Upper lobe of right lung (tissue), 1 donor: ENCODE measurements at places on chromosomes 4 and X. TPM values are rescaled to one million over a fixed set of nuclear protein-coding genes. Genes with fewer than 3 reads are reported as not detected.

The ARHGEF6 gene
- 42.8 TPM for total RNA-seq

The SMIM31 gene
- not detected for total RNA-seq

The S100P gene
- total RNA-seq: 3.6 TPM

The ODAPH gene
- total RNA-seq: not detected

The ADAM29 gene
- not detected for total RNA-seq

The IQSEC2 gene
- total RNA-seq: 17.3 TPM

The NIPAL1 gene
- 2.0 TPM for total RNA-seq

The AFM gene
- total RNA-seq: not detected

The ACE2 gene
- total RNA-seq: 3.4 TPM

The GPR50 gene
- not detected for total RNA-seq

GRCh38 chrX:28920153-28920943 is 333.1 kb downstream of the IL1RAPL1 start:
- DNase-seq: no peak

DNA sequence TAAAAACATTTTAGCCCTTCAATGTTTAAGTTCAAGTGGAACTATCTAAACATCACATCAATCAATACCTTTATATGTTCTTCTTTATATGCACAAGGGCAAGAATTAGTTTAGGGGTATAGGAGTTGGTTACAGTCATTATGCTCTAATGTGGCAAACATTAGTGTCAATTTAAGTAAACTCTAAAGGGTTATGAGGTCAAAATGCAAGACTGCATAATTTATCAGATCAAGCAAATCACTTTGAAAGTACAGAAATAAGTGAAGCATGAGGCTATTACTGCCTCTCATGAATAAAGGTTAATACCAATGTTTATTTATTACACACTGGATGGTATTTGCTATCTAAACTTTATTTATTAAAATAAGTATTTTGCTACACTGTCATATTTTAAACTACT is 59.7 kb downstream of the MAB21L2 start:
- DNase-seq: no peak

- DNase-seq: no peak
These were observed 1607.7 kb downstream of the ARAP2 start for GRCh38 chr4:34636623-34637022.

GRCh38 chrX:10828036-10828435 is 207.7 kb upstream of the MID1 start:
- no peak for DNase-seq

DNA sequence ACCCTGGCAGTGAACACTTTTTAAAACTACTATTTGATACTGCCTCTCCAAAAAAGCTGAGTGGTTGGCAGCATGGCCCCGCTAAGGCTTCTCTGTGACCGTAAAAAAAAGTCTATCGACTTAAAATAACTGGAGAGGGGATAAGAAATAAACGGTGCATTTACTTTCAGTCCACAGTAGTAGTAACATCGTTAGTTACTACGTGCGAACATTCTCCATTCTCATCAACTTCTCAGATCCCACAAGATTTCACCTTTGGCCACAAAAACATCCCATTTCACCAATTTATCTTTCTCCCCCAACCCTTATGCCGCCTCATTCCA is 524 bp upstream of the EXOSC9 start:
- no peak for DNase-seq

GRCh38 chrX:72272868-72273267 is 4.2 kb downstream of the RPS4X start:
- no peak for DNase-seq

GRCh38 chr4:104941661-104942062 is 205.0 kb upstream of the TET2 start:
- DNase-seq: no peak

DNA sequence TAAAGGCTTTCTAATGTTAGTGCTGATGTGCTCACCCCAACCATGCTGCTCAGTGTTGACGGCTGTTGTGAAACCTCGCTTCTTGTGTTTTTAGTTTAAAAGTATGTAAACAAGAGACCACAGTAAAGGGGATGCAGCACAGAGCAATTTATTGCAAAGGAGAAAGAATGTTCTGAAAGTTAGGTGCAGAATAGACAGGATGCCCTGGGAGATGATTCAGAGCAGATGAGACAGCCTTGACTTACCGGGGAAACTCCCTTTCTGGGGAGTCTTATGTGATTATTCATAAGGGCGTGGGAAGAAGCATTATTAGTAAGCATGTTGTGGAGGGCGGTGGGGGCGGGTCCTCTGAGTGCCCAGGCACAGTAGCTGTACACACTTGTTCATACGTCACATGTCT is 47.7 kb downstream of the EVC start:
- peak; percentile 33 for DNase-seq

GRCh38 chr4:88693792-88694191 is 3.8 kb downstream of the NAP1L5 start:
- DNase-seq: no peak

DNA sequence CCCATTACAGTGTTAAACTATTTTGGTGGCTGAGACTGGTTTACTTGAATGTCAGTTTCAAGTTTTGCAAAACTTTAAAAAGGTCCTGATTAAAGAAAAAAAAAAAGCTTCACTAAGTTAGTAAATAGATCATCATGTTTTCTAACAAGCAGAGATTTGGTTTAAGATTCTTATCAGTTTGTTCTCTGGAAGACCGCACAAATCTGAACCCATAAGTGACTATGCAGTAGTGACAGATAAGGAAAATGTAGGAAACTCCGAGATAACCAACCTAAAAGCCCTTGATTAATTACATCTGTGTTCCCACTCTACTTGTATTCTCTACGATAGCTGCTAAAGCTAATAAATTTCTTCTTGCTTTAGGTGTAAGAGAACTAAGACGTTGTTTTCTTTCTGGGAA is 1799.8 kb upstream of the ADGRL3 start:
- DNase-seq: no peak

DNA sequence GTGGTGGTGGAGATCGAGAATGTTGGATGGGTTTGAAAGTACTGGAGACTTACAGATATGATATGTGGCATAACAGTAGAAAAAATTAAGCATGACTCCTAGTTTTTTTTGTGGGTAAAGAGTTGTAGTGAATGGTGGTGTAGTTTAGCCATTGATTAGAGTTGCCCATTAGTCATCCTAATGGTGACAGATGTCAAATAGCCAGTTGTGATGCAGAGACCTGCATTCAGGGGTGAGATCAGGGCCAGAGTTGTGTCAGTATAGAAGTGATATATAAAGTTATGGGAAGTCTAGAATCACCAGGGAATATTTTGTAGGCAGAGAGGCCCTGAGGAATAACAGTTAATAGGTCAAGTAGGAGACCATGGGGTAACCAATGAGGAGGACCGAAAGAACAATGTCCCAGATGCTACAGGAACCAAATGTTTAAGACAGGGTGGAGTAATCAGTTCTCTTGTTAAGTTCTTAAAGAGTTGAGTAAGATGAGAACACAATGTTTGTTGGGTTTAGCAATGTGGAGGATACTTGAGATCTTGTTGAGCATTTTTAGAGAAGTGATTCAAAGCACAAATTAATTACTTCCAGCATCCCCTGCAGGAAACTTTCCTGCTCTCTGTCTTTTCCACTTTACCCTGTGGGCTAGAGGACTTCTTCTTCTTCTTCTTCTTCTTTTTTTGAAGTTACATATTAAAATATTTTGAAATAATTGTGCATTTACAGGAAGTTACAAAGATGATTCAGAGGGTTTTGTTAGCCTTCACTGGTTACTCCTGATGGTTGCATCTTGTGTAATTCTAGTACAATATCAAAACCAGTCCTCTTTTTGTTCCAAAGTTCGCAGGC is 13.3 kb downstream of the SGMS2 start:
- DNase-seq: no peak

- peak; percentile 83 for DNase-seq
These were observed 10.7 kb upstream of the DLG3 start for GRCh38 chrX:70433848-70434351.

DNA sequence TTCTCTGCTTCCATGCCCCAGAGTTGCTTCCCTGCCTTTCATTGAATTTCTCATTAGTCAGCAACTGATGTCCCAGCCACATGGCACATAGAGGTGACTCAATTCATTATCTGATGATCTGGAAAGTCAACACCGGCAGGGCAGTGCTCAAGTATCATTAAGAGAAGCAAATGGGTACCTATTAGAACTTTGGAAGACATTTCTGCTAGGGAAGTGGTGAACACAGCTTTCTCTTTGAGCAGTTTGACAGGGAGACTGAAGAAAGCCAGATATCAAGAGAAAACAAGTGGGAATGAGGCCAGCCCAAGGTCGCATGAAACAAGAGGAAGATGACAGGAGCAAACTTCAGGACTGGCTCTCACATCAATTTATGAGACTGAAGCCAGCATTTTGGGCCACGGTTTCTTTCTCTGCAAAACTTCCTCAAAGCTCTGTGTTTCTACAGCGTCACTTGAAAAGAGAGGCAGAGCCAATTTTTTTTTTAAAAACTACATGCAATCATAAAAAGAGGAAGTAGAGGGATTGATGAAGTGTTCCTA is 108.3 kb upstream of the RPS6KA3 start:
- no peak for DNase-seq

GRCh38 chrX:13077168-13077567 is 32.7 kb upstream of the FAM9C start:
- DNase-seq: no peak

DNA sequence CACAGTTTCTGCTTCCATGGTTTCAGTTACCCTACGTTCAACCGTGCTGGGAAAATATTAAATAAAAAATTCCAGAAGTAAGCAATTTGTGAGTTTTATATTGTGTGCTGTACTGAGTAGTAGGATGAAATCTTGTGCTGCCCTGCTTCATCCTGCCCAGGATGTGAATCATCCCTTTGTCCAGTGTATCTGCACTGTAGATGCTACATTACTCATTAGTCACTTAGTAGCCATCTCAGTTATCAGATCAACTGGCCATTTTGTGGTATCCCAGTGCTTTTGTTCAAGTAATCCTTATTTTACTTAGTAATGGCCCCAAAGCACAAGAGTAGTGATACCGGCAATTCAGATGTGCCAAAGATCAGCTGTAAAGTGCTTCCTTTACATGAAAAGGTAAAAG is 97.9 kb downstream of the COX18 start:
- DNase-seq: no peak

DNA sequence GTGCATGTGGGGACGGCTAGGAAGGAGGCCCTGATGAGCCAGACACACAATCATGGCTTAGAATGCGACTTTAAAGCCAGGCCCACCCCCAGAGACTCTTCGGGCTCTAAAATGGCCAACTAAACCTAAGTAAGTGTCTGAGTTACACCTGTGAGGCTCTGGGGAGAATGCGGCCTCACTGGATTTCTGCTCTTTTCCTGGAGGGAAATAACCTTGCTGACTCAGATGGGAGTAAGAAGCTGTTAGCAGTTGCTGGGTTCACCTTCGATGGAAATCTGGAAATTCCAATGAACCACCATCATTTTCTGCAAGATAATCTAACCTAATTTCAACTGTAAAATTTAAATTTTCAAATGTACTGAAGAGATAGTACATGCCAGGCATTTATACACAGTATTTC is 97.6 kb upstream of the MAML3 start:
- DNase-seq: no peak

- peak; percentile 77 for DNase-seq
These were observed 106.5 kb upstream of the STOX2 start for GRCh38 chr4:183798301-183799253.

DNA sequence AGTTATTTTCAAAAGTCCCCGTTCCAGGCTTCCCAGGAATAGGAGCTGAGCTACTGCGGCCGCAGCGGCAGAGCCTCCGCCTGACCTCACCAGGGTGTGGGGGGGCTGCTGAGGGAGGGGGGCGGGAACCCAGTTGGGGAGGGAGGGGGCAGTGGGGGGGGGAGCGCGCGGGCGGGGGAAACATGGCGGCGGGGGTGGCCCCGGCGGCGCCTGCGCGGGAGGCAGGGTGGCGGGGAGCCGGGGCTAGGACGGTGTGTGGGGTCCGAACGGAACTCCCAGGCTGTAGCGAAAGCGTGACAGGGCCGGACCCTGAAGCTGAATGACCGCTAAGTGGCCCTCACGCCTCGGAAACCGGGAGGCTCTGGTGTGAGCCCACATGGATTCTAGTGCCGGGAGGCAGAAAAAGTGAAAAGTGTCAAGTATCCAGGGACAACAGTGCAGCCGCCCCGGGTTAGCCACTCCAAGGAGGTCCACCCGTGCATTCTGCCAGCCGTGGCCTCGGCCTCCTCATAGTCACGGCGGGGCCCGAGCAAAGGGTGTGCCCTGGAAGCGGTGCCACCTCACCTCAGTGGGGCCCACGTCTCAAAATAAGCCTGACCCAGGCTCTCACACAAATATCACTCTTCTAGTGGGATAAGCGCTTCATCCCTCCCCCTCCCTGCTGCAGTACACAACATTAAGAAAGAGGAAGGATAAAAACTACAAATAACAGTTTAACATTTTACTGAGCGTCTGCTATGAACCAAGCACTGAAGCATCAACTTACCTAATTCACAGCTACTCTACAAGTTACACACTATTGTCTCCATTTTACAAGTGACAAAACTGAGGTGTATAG is at the start of gene KLHL13:
Gene KLHL13 (minus strand): TSS at position 98 of the 838 bp plus-strand sequence. CDS start 88,337 bp downstream, outside the sequence.
- DNase-seq: peak; percentile 58

DNA sequence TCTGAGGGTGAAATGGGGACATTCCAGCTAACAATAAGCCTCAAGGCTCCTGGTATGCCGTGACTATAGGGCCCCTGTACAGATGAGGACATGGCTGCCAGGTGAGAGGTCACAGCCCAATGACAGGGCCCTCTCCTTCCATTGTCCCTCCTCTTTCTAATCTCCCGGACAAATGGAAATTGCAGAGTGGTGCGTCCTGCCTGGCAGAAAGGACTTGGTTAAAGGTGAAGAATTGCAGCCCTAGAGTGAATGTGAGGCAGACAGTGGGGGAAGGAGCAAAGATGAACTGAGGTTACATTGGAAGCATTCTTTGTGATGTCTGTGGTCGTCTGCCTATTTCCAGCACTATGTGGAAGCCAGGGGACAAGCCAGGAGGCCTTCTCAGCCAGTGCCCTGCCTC is 6.7 kb upstream of the UCP1 start:
- no peak for DNase-seq

- DNase-seq: no peak
These were observed 56.2 kb upstream of the CYSLTR1 start for GRCh38 chrX:78383594-78383993.

- no peak for DNase-seq
These were observed 299.5 kb downstream of the MAPK10 start for GRCh38 chr4:86060341-86060740.

- no peak for DNase-seq
These were observed 14.3 kb upstream of the AWAT1 start for GRCh38 chrX:70219938-70220764.

DNA sequence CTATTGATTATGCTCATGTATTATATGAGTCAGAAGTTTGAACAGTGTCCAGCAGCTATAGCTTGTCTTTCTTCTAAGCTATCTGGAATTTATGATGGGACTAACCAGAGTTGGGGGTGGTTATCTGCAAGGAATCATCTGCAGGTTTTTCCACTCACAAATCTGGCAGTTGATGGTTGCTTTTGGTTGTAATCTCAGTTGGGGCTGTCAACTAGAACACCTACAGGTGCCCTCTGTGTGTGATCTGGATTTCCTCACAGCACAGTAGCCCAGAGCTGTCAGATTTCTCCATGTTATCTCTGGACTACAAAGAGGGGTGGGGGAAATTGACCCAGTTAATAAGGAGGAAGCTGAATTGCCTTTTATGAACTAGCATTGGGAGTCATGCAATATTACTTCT is 51.4 kb upstream of the MAP9 start:
- DNase-seq: no peak

- no peak for DNase-seq
These were observed 142.3 kb downstream of the SH3KBP1 start for GRCh38 chrX:19745077-19745476.
